CD8-positive, alpha-beta memory T cell (primary cell): ENCODE measurements at places on chromosomes 16 and 17. TPM values are rescaled to one million over a fixed set of nuclear protein-coding genes. Genes with fewer than 3 reads are reported as not detected.
A peak's percentile ranks its signal among the peaks of the same experiment; 100 is the strongest.

DNA sequence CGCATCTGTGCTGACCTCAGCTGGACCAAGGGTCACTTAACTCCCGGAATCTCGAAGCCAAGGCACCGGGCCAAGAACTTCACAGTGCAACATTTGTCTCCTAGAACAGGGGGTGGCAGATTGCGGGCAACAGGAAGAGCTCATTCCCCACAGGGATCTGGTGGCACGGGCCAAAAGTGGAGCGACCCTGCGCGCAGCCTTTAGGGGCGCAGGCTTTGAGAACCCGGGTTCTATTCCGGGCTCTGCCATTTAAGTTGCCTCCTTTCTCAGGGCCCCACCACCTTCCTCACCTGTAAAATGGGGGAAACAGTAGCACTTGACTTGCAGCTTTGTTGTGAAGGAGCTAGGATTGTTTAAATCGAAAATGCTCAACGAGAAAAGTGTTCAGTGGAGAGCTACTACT, 651 bp downstream of the SHMT1 start:
- H3K27me3 ChIP-seq, result no peaks in the 10 kb centered on the region
- no peak for DNase-seq
- H3K36me3 ChIP-seq, result no peaks in the 10 kb centered on the region
- H3K4me3 ChIP-seq, result peak overlapping the region; percentile 78
- H3K4me1 ChIP-seq, result peaks cover 8% of the 10 kb centered on the region
- peak overlapping the region; percentile 47 for H3K27ac ChIP-seq

DNA sequence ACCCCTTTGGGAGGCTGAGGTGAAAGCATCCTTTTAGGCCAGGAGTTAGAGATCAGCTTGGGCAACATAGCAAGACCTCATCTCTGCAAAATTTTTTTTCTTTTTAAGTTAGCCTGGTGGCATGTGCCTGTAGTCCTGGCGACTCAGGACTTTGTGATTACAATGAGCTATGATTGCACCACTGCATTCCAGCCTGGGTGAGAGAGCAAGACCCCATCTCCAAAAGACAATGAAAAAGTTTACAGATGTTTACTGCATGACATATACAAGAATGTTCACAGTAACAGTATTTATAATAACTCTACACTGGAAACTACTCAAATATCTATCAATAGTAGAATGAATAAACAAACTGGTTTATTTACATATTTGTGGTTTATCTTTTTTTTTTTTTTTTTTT, 33.1 kb upstream of the CCL22 start:
- H3K4me3 ChIP-seq, result no peak overlapping the region
- H3K27ac ChIP-seq, result no peak overlapping the region
- no peaks in the 10 kb centered on the region for H3K4me1 ChIP-seq
- H3K27me3 ChIP-seq, result no peaks in the 10 kb centered on the region
- DNase-seq, result no peak
- no peaks in the 10 kb centered on the region for H3K36me3 ChIP-seq

DNA sequence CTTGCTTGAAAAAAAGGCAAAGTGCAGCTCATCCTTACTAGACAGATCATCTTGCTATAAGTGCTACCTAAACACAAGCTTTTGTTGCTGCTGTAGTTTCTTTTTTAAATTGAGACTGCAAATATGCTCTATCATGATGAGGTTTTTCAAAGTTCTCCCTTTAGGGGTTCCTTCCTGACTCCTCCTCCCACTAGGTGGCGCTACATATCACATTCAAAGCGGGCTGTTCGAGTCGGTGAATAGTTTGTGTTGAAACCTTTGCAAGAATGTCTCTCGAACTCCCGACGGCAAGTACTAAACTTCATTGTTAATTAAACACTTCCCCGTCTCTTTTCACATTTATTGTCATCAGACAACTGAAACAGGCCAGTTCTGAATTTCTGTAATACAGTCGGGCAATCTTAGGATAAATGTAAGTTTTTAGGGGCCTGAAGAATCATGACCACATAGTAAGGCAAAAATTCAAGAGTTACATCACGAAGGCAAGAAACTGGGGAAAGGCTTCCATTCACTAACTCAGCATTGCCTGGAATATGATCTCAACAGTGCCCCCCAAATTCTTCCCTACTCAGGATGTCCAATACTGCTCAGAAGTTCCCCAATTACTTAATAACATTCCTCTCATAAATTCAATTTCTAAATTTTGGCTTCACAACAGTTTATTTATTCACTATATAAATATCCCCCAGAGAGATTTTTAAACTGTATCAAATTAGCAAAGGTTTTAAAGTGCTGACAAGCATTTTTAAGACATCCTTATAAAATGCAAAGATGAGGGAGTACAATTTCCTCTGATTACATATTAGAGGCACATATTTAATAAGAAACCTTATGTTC, 6.7 kb downstream of the HS3ST3A1 start:
- H3K27ac ChIP-seq, result no peak overlapping the region
- H3K4me1 ChIP-seq, result no peaks in the 10 kb centered on the region
- H3K27me3 ChIP-seq, result peaks cover 4% of the 10 kb centered on the region
- no peaks in the 10 kb centered on the region for H3K36me3 ChIP-seq
- H3K4me3 ChIP-seq, result no peak overlapping the region

- DNase-seq, result no peak
- H3K27me3 ChIP-seq, result no peaks in the 10 kb centered on the region
- no peak overlapping the region for H3K27ac ChIP-seq
- H3K36me3 ChIP-seq, result no peaks in the 10 kb centered on the region
- peaks cover 12% of the 10 kb centered on the region for H3K4me1 ChIP-seq
- no peak overlapping the region for H3K4me3 ChIP-seq
Observed at GRCh38 chr17:78892936-78893379, 10.0 kb downstream of the CEP295NL start.

- peak overlapping the region; percentile 73 for H3K27ac ChIP-seq
- H3K4me1 ChIP-seq, result peaks cover 16% of the 10 kb centered on the region
- DNase-seq, result peak; percentile 50
- H3K36me3 ChIP-seq, result no peaks in the 10 kb centered on the region
- peak overlapping the region; percentile 87 for H3K4me3 ChIP-seq
Observed at GRCh38 chr16:19555938-19556771, 652 bp downstream of the VPS35L start.

GRCh38 chr16:71429581-71429980, 12.3 kb downstream of the TLE7 start:
- DNase-seq, result no peak
- H3K27ac ChIP-seq, result no peak overlapping the region
- no peaks in the 10 kb centered on the region for H3K36me3 ChIP-seq
- H3K27me3 ChIP-seq, result peaks cover 4% of the 10 kb centered on the region
- H3K4me3 ChIP-seq, result no peak overlapping the region

GRCh38 chr17:62219221-62219899, 154.3 kb upstream of the MED13 start:
- no peak for DNase-seq
- no peaks in the 10 kb centered on the region for H3K36me3 ChIP-seq
- no peak overlapping the region for H3K27ac ChIP-seq
- no peaks in the 10 kb centered on the region for H3K27me3 ChIP-seq

- no peaks in the 10 kb centered on the region for H3K27me3 ChIP-seq
- peaks cover 34% of the 10 kb centered on the region for H3K4me1 ChIP-seq
- no peak overlapping the region for H3K27ac ChIP-seq
- no peak overlapping the region for H3K4me3 ChIP-seq
Observed at GRCh38 chr16:87895641-87896141, 26.4 kb upstream of the SLC7A5 start.

DNA sequence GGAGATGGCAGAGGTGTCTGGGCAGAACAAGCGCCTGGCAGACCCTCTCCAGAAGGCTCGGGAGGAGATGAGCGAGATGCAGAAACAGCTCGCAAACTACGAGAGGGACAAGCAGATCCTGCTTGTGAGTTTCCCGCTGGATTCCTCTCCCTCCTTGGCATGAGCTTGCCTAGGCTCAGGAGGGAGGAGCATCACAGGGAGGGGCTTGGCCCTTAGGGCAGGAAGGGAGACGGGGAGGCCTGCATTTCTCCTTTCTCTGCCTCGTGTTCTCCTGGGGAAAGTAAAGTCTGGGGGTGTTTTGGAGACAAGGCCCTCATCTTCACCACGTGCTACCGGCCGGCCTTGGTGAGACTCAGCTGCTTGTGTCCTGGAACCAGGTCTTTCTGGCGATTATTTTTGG, 18.0 kb upstream of the DBNDD1 start:
- DNase-seq, result no peak
- no peaks in the 10 kb centered on the region for H3K27me3 ChIP-seq
- H3K36me3 ChIP-seq, result peaks cover 3% of the 10 kb centered on the region
- H3K27ac ChIP-seq, result no peak overlapping the region

- no peak overlapping the region for H3K4me3 ChIP-seq
- H3K27ac ChIP-seq, result no peak overlapping the region
- DNase-seq, result no peak
- H3K4me1 ChIP-seq, result no peaks in the 10 kb centered on the region
- H3K36me3 ChIP-seq, result no peaks in the 10 kb centered on the region
Observed at GRCh38 chr16:20301840-20302239, 25.5 kb downstream of the GP2 start.

DNA sequence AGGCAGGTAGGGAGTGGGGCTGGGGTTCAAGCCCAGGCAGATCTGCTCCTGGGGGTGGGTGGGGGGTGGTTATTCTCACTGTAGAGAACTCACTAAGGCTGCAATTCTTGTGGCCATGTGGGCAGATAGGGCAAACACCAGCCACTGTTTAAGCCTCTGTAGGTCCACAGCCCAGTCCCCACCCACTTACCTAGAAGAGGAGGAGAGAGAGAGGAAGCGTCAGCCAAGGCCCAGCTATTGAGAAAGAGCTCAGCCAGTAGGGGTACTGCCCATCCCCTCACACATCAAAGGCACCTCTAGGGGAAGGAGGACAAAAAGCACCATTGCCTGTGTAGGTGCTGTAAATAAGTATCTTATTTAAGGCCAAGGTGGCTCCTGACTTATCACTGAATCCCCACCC, 12.9 kb downstream of the KRT16 start:
- no peak overlapping the region for H3K4me3 ChIP-seq
- DNase-seq, result no peak
- no peak overlapping the region for H3K27ac ChIP-seq
- H3K27me3 ChIP-seq, result no peaks in the 10 kb centered on the region
- H3K4me1 ChIP-seq, result no peaks in the 10 kb centered on the region
- H3K36me3 ChIP-seq, result no peaks in the 10 kb centered on the region

GRCh38 chr17:67489273-67489672, 112.2 kb downstream of the PITPNC1 start:
- no peak overlapping the region for H3K4me3 ChIP-seq
- no peak for DNase-seq
- H3K36me3 ChIP-seq, result peaks cover 4% of the 10 kb centered on the region

- no peak overlapping the region for H3K4me3 ChIP-seq
- H3K36me3 ChIP-seq, result no peaks in the 10 kb centered on the region
- DNase-seq, result peak; percentile 53
- H3K27me3 ChIP-seq, result peaks cover 44% of the 10 kb centered on the region
- H3K27ac ChIP-seq, result no peak overlapping the region
Observed at GRCh38 chr16:30032083-30032819, 1.2 kb upstream of the TLCD3B start.

GRCh38 chr17:50064253-50065001, 8.5 kb downstream of the ITGA3 start:
- H3K36me3 ChIP-seq, result no peaks in the 10 kb centered on the region
- no peak overlapping the region for H3K27ac ChIP-seq
- no peak overlapping the region for H3K4me3 ChIP-seq
- H3K4me1 ChIP-seq, result no peaks in the 10 kb centered on the region

DNA sequence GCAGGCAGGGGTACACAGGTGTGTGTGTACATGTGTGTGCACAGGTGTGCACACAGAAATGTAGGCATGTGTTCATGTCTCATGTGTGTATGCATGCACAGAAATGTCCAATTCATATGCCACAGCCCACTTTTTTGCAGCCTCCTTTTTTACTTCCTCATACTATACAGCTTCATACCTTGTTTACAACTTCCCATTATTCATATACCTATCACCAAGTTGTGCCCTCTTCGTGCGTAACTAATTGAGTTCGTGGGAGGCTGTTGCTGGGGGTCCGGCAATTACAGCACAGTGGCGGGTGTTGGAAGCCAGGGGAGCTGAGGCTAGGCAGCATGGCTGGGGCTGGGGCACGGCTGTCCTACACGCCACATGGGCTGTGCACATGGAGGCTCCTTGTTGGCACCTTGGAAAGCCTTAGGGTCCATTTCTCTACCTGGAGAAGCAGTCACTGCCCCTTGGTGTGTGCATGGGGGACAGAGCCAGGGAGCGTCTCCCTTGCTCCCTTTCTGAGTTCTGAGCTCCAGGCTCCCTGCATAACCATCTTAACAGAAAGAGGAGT, 266.7 kb downstream of the ENGASE start:
- H3K27ac ChIP-seq, result no peak overlapping the region
- no peaks in the 10 kb centered on the region for H3K4me1 ChIP-seq
- no peaks in the 10 kb centered on the region for H3K27me3 ChIP-seq
- DNase-seq, result no peak

DNA sequence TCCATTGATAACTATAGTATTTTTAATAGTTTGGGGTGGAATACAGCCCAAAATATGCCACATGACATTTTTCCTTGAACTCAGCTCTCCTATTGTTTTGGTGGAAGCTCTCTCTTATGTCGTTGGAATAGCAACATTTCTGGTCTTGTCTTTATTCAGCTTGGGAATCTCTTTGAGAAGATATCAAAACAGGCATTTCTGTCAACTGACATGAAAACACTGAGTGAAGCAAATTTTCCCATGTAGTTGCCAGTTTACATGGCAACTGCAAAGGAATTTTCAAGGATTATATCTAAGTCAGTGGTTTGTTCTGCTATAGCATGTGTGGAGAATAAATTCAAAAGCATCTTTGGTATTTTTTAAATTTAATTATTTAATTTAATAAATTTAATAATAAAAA, 863.5 kb upstream of the CDH8 start:
- no peak for DNase-seq
- H3K27ac ChIP-seq, result no peak overlapping the region
- H3K36me3 ChIP-seq, result no peaks in the 10 kb centered on the region
- H3K4me3 ChIP-seq, result no peak overlapping the region
- H3K27me3 ChIP-seq, result no peaks in the 10 kb centered on the region

DNA sequence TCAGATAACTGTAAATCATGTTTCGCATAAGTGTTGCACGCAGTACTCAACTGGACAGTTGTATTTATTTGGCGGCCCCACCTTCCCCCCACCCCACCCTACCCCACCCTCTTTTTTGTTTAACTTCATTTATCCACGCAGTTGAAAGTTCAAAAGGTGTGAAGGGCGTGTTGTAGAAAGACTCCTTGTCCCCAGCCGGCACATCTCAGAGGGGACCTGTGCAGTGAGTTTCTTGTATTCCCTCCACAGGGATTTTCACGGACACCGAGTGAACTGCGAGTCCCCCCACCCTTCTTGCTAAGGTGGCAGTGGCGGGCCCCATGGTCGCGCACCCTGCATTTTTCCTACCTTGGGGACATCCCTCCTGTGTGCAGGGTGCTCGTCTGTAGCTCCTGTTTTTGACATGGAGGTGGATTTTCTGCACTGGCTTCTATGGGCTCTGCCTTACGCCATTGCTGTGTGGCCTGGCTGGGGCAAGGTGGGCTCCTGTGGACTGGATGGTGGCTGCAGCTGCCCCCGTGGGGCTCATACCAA, 36.2 kb downstream of the ADCY7 start:
- peaks cover 41% of the 10 kb centered on the region for H3K36me3 ChIP-seq
- H3K27ac ChIP-seq, result no peak overlapping the region
- no peaks in the 10 kb centered on the region for H3K27me3 ChIP-seq
- DNase-seq, result no peak

AOC2 gene
- 2.7 TPM for total RNA-seq

TPSG1 gene
- not detected for total RNA-seq

KRT40 gene
- not detected for total RNA-seq

PRR35 gene
- not detected for total RNA-seq

HCRT gene
- total RNA-seq, result not detected

ACSM2A gene
- not detected for total RNA-seq

TVP23A gene
- total RNA-seq, result not detected

KIFC3 gene
- total RNA-seq, result 2.9 TPM

TNK1 gene
- total RNA-seq, result 5.8 TPM

MEIOB gene
- total RNA-seq, result not detected

SLC5A2 gene
- 0.24 TPM for total RNA-seq

MAPT gene
- total RNA-seq, result 0.42 TPM

SLC6A2 gene
- total RNA-seq, result not detected

TBC1D3 gene
- total RNA-seq, result 1.6 TPM

ITGAD gene
- not detected for total RNA-seq

SECTM1 gene
- 1.1 TPM for total RNA-seq
